A549 treated with Mapracorat at 1 μM for 4 hours (cell line): ENCODE measurements at places on chromosomes 2 and 18. TPM values are rescaled to one million over a fixed set of nuclear protein-coding genes. Genes with fewer than 3 reads are reported as not detected.

The HTR2B gene
- total RNA-seq, result 0.09 TPM in 1 of 5 replicates, not detected in the others

The NXPH2 gene
- not detected in 5 replicates for total RNA-seq

The ONECUT2 gene
- 0.20 to 0.75 TPM (median 0.33 TPM) in 5 replicates for total RNA-seq

The ANKRD62 gene
- not detected in 5 replicates for total RNA-seq

The MC5R gene
- total RNA-seq, result not detected in 5 replicates

The DCDC2C gene
- total RNA-seq, result 0.24 to 0.57 TPM (median 0.38 TPM) in 3 of 5 replicates, not detected in the others

The MEP1B gene
- total RNA-seq, result 0.05 TPM in 1 of 5 replicates, not detected in the others

The SDC1 gene
- 148 to 201 TPM (median 187 TPM) in 5 replicates for total RNA-seq

The C1QL2 gene
- total RNA-seq, result 0.11 to 0.53 TPM (median 0.31 TPM) in 5 replicates

The FAP gene
- 0.15 TPM in 1 of 5 replicates, not detected in the others for total RNA-seq

The STPG4 gene
- not detected in 5 replicates for total RNA-seq

The CFAP65 gene
- 0.12 to 0.48 TPM (median 0.29 TPM) in 5 replicates for total RNA-seq

The LINC00305 gene
- total RNA-seq, result not detected in 5 replicates

The RAB12 gene
- total RNA-seq, result 22.2 to 30.6 TPM (median 25.1 TPM) in 5 replicates

The OTX1 gene
- total RNA-seq, result 3.2 to 4.5 TPM (median 3.7 TPM) in 5 replicates

The TUBA4B gene
- total RNA-seq, result 0.13 to 0.28 TPM (median 0.18 TPM) in 4 of 5 replicates, not detected in the other

The LYG2 gene
- not detected in 5 replicates for total RNA-seq

The WNT10A gene
- 0.10 to 0.16 TPM (median 0.12 TPM) in 4 of 5 replicates, not detected in the other for total RNA-seq

The HRH4 gene
- total RNA-seq, result not detected in 5 replicates

The USP14 gene
- total RNA-seq, result 60.5 to 69.9 TPM (median 65.1 TPM) in 5 replicates

The TSPYL6 gene
- total RNA-seq, result not detected in 5 replicates

The AKAIN1 gene
- total RNA-seq, result not detected in 5 replicates

The DSG1 gene
- total RNA-seq, result not detected in 5 replicates

The CXCR1 gene
- not detected in 5 replicates for total RNA-seq

The RSAD2 gene
- total RNA-seq, result 0.20 to 0.66 TPM (median 0.34 TPM) in 5 replicates

The MATN3 gene
- 10.6 to 17.7 TPM (median 15.6 TPM) in 5 replicates for total RNA-seq

The GKN2 gene
- 2.2 to 4.7 TPM (median 2.4 TPM) in 5 replicates for total RNA-seq

The B3GNT7 gene
- 1.8 to 2.8 TPM (median 2.4 TPM) in 5 replicates for total RNA-seq

The C2orf74 gene
- 13.7 to 18.7 TPM (median 14.9 TPM) in 5 replicates for total RNA-seq

The CHRNA1 gene
- total RNA-seq, result not detected in 5 replicates

The RBM44 gene
- total RNA-seq, result 0.10 to 0.35 TPM (median 0.22 TPM) in 5 replicates

The LRP2 gene
- 0.03 to 0.06 TPM in 2 of 5 replicates, not detected in the others for total RNA-seq

The CMPK2 gene
- total RNA-seq, result 0.73 to 0.95 TPM (median 0.86 TPM) in 5 replicates

The SERPINB3 gene
- total RNA-seq, result 0.16 to 0.27 TPM in 2 of 5 replicates, not detected in the others

The ABCB11 gene
- total RNA-seq, result 0.01 TPM in 1 of 5 replicates, not detected in the others

The TP53I3 gene
- 243 to 290 TPM (median 270 TPM) in 5 replicates for total RNA-seq

The DNAJC5G gene
- total RNA-seq, result not detected in 5 replicates

The EGR4 gene
- 0.20 to 0.34 TPM (median 0.28 TPM) in 5 replicates for total RNA-seq

The DLGAP1 gene
- total RNA-seq, result 0.03 TPM in 1 of 5 replicates, not detected in the others

The SLC9A4 gene
- not detected in 5 replicates for total RNA-seq

The SNRNP27 gene
- 49.0 to 71.4 TPM (median 52.4 TPM) in 5 replicates for total RNA-seq

The TBR1 gene
- 0.03 to 0.08 TPM in 2 of 5 replicates, not detected in the others for total RNA-seq

The MRO gene
- total RNA-seq, result 0.02 to 0.32 TPM (median 0.26 TPM) in 5 replicates

The SLC16A14 gene
- 0.64 to 1.2 TPM (median 0.88 TPM) in 5 replicates for total RNA-seq

The GCG gene
- not detected in 5 replicates for total RNA-seq

The MPHOSPH10 gene
- total RNA-seq, result 37.9 to 46.9 TPM (median 38.8 TPM) in 5 replicates

The TLX2 gene
- 0.19 to 0.58 TPM (median 0.33 TPM) in 5 replicates for total RNA-seq

The SPDYA gene
- total RNA-seq, result 0.13 to 0.28 TPM (median 0.17 TPM) in 4 of 5 replicates, not detected in the other

The POMC gene
- total RNA-seq, result 0.14 TPM in 1 of 5 replicates, not detected in the others

The AFF3 gene
- 0.01 to 0.08 TPM (median 0.08 TPM) in 3 of 5 replicates, not detected in the others for total RNA-seq

The PUM2 gene
- total RNA-seq, result 34.1 to 46.7 TPM (median 43.4 TPM) in 5 replicates

The CNGA3 gene
- total RNA-seq, result 0.06 TPM in 1 of 5 replicates, not detected in the others
